SIG-M5 (cell line): ENCODE measurements at places on chromosomes 5 and 9.

DNA sequence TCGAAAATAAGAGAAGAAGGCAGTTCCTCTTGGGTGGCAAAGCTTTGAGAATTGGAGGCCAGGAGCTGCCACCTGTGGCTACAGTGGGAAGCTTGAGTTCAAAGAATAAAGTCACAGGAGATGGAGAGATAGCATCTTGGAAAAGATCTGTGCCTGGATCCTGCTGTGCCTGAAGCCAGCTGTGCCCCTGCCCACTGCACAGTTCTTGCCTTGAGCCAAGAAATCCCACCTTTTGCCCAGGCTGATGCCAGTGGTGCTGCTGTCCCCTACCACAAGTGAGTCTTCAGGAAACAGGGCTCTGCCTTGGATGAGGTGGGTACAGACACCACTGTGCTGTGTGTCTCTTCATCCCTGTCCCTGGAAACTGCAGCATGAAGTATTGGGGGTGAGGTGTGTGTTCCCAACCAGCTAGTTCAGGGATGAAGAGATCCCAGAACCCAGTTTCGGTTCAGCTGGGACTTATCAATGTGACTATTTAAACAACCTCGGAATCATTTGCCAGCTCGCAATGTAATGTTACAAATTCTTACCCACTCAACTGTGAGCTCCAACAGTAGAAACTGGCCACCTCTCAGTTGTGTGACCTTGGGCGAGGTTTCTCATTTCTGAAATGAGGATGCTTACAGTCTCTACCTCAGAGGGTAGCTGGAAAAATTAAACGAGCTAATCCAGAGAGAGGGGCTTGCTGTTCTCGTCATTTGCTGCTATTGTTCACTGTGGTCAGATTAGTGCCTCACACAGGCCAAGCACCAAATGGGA lies 5.9 kb downstream of the IER5L start:
- no peak for DNase-seq

- DNase-seq, result no peak
Measured at GRCh38 chr5:78543916-78544315, 104.7 kb downstream of the LHFPL2 start.

DNA sequence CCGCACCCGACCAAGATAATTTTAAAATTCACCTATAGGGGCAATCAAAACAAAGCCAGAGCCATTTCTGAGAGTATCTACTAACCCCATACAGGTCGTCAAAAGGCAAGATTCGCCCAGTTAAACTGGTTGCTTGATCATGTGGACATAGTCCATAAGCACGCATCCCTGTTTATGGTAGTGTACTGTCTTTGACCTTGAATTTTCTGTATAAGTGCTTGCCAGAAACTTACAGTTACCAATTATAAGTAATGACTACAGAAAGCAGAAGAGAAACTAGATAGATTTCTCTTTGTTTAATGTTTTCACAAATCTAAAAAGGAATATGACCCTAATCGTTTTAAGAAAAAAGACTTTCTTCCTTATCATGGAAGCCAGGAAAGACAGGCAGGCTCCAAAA lies 25.6 kb downstream of the SLC31A1 start:
- no peak for DNase-seq

- DNase-seq, result no peak
Measured at GRCh38 chr9:115165233-115165632, 47.3 kb upstream of the TNC start.

DNA sequence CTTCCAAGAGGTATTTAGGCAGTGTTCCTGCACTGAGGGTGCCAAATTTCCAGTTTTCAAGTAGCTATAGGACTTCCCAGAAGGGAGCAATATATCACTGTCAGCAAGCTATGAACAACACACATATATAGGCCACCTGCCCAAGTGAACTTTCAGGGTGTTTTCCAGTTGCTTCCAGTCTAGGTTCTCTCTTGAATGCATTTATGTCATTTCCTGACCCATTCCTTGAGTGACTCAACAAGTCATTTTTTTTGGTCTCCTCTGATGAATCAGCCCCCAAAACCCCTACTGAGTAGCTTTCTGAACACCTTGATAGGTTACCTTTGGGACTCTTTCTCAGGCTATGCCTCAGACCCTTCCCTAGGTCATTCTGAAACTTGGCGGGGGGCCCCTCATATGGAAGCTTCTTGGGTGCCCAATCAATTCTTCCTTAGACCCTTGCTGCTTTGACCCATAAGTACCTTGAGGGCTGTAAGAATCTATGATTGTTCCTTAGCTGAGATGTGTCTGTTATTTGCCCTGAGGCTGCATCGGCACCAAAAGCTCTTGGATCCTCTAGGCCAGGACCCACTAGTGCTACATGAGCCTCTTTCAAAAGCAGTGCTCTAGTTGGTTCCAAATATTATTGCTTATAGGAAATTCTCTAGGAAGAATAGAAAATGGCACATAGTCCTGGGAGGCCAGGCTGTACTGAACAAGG lies 12.4 kb downstream of the DNAJB5 start:
- DNase-seq, result no peak

DNA sequence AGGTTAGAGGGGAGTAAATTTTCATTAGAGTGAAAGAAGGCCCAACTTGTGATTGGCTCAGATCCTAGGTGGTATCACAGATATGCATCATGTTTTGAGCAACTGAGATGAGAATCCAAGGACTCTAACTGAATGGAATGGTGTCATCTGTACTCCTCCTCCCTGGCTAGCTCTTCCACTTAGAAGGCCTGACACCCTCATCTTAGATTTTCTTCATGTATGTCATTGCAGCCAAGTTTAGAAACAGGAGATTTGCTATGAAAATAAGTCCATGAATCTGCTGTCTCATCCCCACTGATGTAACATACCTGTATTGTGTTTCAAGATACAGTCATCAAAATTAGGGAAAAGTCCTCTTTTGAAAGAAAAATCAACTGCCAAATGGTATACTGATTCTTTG lies 54.4 kb downstream of the ITGA1 start:
- DNase-seq, result no peak

- no peak for DNase-seq
Measured at GRCh38 chr5:178672630-178673029, 45.8 kb upstream of the CLK4 start.

DNA sequence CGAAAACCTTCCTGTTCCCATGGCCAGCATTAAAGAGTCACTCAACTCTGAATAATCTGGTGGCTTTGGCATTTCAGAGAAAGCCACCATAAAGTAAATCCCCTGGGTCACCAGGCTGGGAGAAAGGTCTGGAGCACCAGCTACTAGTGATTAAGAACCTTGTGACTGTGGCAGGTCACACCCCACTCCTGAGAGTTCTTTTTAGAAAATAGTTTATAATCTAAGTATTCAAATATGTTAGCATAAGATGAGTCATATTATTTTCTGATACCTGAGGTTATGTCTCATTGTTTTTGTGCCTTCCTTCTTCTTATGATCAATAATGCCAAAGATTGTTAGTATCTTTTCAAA lies 351.7 kb downstream of the ARRDC3 start:
- no peak for DNase-seq

DNA sequence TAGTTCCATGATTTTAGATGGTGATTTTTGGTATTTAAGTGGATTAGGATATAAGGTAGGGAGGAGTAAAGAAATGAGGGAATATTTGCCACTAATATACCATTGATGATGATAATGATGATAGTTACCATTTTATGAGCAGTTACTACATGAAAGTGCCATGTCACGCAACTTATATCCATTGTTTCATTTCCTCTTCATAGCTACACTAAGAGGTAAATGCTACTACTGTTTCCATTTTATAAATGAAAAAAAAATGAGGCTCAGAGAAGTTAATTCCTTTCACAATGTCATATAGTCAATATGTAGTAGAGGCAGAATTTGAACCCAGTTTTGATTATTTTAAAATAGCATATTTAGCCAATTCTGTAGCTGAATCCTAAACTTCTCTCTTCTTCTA lies 112.2 kb upstream of the ADRA1B start:
- no peak for DNase-seq

DNA sequence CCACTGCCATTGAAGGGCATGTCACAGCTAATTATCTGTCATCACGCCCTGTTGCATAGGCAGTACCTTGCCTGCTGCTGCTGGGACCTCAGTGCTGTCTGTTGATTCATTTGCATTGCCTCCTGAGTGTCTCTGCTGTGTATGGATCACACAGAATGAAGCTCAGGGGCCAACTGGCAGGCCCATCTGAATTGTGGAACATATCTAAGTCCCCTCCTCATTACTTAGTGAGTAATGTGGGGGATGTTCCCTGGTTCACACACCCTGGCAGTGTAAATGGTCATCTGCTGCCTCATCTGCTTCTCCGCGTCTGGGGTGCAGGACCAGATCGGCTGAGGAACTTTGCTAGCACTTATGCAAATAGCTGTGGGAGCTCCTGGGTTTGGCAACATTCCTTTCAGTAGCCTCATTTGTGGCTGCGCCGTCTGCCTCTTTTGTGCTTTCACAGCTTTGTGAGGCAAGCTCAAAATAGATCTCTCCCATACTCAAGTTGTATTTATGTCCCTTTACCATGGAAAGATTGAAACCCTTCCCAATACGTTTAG lies 25.4 kb downstream of the TYRP1 start:
- no peak for DNase-seq

- DNase-seq, result no peak
Measured at GRCh38 chr9:34689512-34689911, 1.6 kb downstream of the CCL19 start.

DNA sequence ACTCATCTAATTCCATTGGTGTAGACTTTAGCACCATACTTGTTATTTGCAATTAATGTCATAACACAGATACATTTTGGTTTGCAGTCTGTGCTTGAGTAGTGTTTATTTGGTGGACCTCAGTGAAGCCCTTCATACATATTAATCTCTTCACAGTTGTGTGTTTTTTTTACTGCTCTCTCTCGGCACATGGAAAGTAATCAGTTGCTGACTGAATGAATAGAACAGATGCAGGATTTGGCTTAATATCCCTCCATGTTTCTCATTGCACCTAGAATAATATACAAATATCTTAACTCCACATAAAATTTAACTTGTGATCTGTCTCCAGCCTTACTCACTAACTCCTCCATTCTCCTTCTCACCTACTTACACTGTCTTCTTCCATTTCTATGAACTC lies 319.1 kb downstream of the DMRT2 start:
- no peak for DNase-seq

- no peak for DNase-seq
Measured at GRCh38 chr9:105046907-105047741, 119.2 kb upstream of the ABCA1 start.

- DNase-seq, result no peak
Measured at GRCh38 chr9:83646500-83647239, 23.7 kb downstream of the IDNK start.

- no peak for DNase-seq
Measured at GRCh38 chr5:180027459-180028089, 44.0 kb downstream of the RNF130 start.

DNA sequence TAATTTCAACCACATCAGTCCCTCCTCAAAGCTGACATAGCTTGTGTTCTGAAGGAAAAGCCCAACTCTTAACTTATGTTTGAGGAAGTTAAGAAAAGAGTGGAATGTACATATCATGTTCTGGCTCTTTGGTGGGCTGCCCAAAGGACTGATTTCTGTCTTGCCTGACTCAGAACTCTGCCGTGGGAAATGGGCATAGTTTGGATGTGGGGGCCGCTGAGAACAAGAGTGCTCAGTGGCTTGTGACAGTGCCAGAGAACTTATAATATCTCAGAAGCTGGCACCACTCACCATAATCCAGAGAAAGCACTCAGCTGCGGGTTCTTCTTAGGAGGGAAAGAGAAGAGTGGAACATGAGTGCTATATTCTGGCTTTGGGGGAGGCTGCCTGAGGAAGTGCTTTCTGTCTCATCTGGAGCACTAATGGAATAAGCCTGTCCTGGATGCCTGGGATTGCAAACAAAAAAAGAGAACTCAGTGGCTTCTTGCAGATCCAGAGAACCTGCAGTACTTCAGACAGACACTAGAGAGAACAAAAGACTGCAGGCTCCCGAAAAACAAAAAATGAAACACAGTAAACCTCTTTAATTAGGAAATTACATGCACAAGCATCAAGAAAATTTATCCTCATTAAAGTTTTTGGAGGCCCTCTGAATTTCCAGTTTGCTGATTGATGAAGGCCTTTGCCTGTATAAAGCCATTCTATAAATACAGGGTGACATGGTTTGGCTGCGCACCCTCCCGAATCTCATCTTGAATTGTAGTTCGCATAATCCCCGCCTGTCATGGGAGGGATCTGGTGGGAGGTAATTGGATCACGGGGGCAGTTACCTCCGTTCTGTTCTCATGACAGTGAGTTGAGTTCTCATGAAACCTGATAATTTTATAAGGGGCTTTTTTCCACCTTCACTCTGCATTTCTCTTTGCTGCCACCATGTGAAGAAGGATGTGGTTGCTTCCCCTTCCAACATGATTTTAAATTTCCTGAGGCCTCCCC lies 207.0 kb downstream of the DMAC1 start:
- DNase-seq, result no peak

GRCh38 chr9:94577036-94577435 lies 16.6 kb downstream of the FBP2 start:
- DNase-seq, result no peak

- DNase-seq, result no peak
Measured at GRCh38 chr9:84697509-84698114, 28.1 kb downstream of the NTRK2 start.

- DNase-seq, result no peak
Measured at GRCh38 chr5:57422993-57423392, 59.6 kb downstream of the ACTBL2 start.

DNA sequence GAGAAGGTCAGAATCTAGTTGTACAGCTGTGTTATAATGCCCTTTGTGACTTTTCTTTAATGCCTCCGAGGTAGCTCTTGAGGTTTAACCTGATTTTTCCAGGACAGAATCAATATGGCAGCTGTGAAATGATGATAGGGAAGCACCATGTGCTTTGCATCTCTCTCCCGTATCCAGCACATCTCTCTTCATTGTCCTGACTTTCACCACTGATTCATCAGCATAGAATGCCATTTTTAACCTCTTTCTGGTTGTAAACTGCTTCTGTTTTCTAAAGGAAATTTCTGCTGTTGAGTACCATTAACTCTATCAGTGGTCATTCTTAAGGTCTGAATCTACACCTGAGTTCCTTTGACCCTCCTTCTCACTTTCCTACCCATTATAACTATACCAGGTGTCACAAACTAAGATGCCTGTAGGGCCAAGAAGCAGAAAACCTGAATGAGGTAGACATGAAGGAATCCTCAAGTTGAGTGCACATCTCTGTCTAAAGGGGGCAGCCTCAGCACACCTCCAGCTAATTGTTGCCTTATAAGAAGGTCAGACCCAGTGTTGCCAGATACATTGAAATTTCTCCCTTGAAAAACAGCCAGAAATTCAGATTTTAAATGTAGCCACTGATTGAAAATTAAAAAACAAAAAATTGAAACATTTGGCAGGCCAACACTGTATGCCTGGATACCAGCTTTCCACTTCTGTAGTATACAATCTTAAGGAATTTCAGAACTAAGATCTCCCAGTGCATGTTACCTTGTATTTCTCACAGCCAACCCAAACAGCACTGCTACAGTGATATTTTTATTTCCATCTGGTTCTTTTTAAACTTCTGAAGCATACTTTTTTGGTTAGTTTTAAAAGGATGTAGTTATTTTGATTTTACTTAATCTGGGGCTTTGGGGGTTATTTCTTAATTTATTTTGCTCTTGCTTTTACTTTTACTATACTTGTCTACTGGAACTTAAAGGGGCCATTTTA lies 35.8 kb upstream of the TLX3 start:
- no peak for DNase-seq
